ENCODE measurements at places on chromosomes 2 and 18. TPM values are rescaled to one million over a fixed set of nuclear protein-coding genes. Genes with fewer than 3 reads are reported as not detected.

DNA sequence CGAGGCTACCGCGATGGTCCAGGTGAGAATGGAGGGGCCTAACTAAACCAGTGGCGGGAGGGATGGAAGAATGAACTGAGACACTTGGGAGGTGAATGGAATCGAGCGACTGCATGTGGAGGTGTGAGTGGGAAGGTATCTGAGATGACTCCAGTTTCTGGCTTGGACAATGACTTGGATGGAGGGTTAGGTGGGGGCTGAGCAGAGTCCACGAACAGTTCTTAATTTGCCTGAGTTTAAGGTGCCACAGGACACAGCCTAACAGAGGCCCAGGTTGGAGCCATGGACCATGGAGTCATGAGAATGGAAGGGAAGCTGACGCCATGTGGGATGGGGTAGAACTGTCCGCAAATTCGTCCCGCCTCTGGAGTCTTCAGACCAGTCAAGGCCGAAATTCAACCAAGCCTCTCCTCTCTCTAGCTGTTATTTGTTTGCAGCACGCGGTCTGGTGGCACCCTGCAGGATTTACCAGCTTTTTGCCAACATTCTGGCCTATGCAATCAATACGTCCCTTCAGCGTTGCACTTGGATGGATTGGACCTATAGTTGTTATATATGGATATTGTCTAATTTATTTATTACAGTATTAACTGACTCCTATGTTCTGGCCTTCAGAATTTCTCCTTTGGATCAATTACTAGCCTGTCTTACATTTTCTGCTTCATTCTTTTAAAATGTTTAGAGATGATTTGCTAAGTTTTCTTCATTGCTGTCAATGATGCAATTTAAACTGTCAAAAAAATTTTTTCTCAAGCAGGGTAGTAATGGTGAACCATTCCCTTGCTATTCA is 940 bp upstream of the BOLA3 start:
- no peaks in the 10 kb centered on the region for H3K36me3 ChIP-seq
- no peak for DNase-seq
- H3K27me3 ChIP-seq = no peaks in the 10 kb centered on the region
- H3K4me1 ChIP-seq = peaks cover 8% of the 10 kb centered on the region
- H3K4me3 ChIP-seq = no peak overlapping the region

The AMER3 gene
- 10.9 TPM for total RNA-seq

The FRZB gene
- 17.1 TPM for total RNA-seq

GRCh38 chr18:38900031-38900430 is 1334.4 kb upstream of the CELF4 start:
- H3K4me1 ChIP-seq = no peaks in the 10 kb centered on the region
- no peaks in the 10 kb centered on the region for H3K36me3 ChIP-seq
- no peaks in the 10 kb centered on the region for H3K27me3 ChIP-seq
- no peak overlapping the region for H3K27ac ChIP-seq
- DNase-seq = no peak

GRCh38 chr18:58915006-58915799 is 50.5 kb downstream of the ZNF532 start:
- H3K4me1 ChIP-seq = peaks cover 41% of the 10 kb centered on the region
- no peaks in the 10 kb centered on the region for H3K27me3 ChIP-seq
- peaks cover 50% of the 10 kb centered on the region for H3K36me3 ChIP-seq

GRCh38 chr2:8214036-8214615 is 467.7 kb upstream of the ID2 start:
- DNase-seq = no peak
- H3K4me1 ChIP-seq = peaks cover 8% of the 10 kb centered on the region
- H3K27me3 ChIP-seq = no peaks in the 10 kb centered on the region
- H3K27ac ChIP-seq = no peak overlapping the region
- no peak overlapping the region for H3K4me3 ChIP-seq
- H3K36me3 ChIP-seq = no peaks in the 10 kb centered on the region
